T-cell (primary cell): ENCODE measurements at places on chromosomes 2 and 18.

DNA sequence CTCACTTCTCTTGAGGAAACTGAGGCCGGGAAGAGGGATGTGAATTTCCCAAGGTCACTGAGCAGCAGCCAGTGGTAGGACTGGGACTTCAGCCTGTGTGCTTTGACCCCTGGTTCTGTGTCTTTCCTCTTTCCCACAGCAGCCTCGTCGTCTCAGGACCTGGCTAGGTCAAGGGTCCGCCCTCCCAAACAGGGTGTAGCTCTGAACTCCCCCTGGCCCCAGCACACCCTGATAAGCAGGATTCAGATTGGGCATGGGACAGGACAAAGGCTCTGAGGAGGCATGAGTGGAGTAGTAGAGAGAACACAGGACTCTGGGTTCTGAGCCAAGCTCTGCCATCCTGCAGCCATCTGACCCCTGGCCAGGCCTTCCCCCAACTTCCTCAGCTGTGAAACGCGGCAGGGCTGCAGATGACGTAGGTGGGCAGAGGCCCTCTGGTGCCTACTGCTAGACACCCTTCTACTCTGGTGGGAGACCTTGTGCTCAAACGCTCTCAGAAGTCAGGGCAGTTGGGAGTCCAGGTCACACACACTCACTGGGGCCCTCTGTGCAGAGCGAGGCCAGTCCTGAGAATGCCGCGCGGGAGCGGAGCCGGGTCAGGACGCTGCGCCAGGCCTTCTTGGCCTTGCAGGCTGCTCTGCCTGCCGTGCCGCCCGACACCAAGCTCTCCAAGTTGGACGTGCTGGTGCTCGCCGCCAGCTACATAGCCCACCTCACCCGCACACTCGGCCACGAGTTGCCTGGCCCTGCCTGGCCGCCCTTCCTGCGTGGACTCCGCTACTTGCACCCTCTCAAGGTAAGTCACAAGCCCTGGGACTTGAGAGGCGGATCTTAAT is 984 bp downstream of the TCF23 start:
- DNase-seq, result no peak

- DNase-seq, result no peak
Measured at GRCh38 chr18:1014951-1015624, 110.4 kb downstream of the ADCYAP1 start.

DNA sequence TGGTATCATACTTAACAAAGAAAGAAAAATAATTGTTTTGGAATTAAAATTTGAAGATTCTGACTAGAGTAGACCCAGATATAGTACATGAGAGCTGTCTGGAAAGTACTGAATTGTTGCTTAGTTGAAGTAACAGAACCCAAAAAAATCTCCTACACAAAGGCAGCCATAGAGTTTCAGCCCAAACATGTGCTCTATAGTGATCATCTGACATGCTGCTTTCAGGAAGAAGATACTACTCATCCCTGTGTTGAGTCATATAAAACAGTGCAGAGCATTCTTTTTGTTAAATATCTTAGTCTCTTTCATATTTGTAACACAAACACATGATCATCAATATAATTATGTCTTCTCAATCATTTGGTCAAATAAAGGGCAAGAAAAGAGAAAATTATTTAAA is 84.8 kb upstream of the PTPRM start:
- DNase-seq, result no peak

DNA sequence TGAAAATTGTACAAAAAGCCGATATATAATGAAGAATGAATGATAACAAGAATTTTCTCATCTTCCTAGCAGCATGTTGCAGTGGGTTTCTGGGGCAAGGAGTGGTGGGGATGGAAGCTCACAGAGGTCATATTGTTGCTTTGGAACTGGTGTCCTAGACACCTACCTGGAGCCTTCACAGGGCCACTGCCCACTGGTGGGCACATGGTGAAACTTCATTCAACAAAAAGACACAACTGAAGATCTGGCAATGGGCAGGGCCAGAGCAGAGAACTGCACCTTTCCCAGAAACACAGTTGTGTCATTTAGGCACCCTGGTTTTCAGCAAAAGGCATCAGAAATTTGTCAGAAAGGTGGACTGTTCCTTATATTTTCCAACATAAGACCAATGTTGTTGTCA is 115.3 kb downstream of the FHOD3 start:
- no peak for DNase-seq

- DNase-seq, result no peak
Measured at GRCh38 chr2:65436169-65436823, 3.9 kb upstream of the SPRED2 start.
